ENCODE measurements at places on chromosomes 2 and 18.

DNA sequence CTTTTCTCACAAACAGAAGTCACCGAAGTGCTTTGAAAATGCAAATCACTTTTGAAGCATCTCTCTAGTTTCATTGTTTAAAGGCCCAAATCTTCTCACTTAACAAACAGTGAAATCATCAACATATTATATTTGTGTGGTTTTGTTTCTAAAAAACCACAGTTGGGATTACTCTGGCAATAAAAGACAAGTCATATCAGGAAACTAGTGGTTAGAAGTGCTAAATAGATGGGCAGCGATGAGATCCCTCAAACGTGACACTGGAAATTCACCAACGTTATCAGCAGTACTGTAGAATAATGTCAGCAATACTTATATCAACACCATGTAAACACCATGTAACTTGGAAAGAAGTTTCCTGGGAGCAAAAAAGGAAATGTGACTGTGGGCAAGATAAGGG lies 893.5 kb downstream of the SUCLG1 start:
- no peak for DNase-seq

- no peak for DNase-seq
Observed at GRCh38 chr2:174595116-174595809, 2.3 kb downstream of the WIPF1 start.

DNA sequence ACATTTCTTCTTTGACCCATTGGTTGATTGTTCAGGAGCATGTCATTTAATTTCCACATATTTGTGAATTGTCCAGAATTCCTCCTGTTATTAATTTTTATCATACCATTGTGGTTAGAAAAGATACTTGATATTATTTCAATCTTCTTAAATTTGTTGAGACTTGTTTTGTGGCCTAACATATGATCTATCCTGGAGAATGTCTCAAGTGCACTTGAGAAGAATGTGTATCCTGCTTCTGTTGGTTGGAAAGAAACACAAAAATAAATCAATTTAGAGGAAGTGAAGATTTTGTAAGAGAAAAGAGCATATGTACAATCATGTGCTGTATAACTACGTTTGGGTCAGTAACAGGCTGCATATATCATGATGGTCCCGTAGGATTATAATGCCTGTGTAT lies 118.6 kb upstream of the CDC42EP3 start:
- no peak for DNase-seq

DNA sequence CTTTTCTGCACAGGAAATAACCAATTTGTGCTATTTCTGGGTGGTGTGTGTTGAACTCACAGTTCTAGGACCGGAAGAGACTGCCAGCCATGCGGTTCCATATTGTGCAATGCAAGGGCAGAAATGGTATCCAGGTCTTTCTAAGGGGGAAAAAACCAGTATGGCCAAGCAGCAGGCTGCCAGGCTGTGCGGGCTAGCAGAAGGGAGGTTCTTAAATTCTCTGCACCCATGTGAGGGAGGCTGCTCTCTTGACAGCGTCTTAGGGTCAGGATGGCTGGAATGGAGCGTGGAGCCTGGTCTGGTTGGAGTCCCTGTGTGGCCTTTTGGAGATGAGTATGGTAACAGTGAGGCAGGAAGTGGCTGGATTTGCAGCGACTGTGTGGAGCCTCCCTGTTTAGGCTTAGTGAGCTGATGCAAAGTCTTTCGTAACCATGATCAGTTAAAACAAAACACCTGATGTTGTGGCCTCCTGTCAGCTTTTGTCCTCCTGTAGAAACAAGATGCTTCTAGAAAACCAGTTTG lies 52.6 kb downstream of the NCK2 start:
- no peak for DNase-seq

DNA sequence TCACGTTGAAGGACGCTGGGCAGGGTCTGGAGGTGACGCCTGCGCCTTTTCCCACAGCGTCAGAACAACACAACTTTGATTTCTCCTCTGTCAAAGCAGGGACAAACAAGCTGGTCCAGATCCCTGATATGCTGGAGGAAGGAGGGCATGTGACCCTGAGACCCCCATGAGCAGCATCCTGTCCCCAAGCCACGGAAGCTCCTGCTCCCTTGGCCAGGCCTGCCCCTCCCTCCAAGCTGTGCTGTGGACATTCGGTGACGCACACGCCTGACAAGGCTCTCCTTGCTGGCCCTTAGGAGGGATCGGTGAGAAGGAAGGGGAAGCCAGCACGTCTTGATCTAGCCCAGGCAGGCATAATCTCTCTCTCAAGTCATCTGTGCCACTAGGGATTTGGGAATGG lies 11.3 kb downstream of the MLPH start:
- DNase-seq: no peak

- DNase-seq: no peak
Observed at GRCh38 chr2:159635006-159635789, 18.9 kb upstream of the BAZ2B start.

- no peak for DNase-seq
Observed at GRCh38 chr2:37623971-37624900, 47.2 kb downstream of the CDC42EP3 start.

GRCh38 chr2:174963437-174964400 lies 41.5 kb downstream of the CHN1 start:
- DNase-seq: no peak

GRCh38 chr2:12649602-12650400 lies 66.9 kb upstream of the TRIB2 start:
- no peak for DNase-seq

DNA sequence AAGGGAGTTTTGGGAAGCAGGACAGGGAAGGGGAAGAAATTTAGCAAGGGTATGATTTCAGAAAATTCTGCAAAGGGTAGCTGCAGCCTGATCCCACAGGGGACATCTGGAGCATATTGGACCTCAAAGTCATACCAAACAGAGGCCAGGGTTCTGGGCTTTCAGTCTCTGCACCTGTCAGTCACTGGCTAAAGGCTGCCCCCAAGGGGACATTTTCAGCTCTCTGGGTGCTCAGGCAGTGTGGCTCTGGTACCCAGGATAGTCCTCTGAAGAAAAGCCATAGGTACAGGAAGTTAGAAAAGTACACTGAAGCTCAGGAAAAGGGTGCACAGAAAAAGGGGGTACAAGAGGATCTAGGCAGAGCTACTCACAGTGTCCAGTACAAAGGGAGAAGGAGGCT lies 149.2 kb downstream of the INSIG2 start:
- DNase-seq: no peak

GRCh38 chr2:70118798-70119454 lies 31.6 kb downstream of the PCBP1 start:
- no peak for DNase-seq

DNA sequence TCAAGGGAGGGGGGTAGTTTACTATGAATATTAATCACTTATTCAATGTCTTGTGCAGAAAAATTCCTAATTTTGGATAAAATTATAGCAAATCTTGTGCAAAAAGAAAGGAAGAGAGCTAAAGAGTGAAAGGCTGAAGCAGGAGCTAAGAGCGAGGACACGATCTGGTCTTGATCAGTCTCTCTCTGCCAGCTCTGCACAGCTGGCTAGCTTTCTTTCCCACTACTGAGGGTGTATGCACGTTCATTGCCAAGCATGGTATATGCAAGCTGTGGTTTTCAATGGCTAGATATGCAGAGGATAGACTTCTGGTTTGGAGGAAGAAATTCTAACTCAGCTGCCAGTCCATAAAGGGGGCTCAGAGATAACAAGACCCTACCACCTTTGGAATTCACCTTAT lies 297.3 kb downstream of the CYRIA start:
- DNase-seq: no peak

DNA sequence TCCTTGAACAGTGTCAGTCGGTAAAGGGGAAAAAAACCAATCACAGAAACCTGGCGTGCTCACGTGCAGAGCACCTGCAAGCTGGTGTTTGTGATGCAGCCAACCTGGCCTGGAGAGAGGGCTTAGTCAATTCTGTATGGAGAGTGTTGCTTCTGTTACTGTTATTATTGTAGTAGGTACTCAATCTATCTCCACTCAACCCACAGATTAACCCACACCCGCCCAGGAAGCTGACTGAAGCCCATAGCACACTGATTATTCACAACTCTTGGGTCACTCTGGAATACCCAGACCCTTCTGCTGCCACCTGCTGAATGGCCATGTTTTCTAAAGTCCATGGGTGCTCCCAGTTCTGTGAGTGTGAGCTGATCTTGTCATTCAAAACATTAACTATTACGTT lies 53.9 kb downstream of the TNFRSF11A start:
- DNase-seq: no peak

DNA sequence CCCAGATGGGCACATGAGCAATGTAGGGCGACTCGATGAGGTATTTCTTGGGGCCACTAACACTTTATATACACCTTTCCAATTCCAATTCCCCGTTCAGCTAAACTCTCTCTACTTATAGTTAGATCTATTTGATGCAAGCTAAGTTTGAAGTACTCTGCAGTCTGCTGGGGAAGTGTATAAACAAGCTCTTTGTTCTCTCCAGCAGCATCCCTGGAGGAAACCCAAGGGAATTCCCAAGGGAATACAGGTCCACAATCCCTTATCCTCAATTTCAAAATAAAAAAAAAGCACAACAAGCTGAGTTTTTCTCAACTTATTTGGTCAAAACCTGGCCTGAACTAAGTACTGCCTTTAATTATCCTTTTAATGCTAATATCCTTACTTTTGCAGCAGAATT lies 433.3 kb downstream of the NBAS start:
- no peak for DNase-seq

DNA sequence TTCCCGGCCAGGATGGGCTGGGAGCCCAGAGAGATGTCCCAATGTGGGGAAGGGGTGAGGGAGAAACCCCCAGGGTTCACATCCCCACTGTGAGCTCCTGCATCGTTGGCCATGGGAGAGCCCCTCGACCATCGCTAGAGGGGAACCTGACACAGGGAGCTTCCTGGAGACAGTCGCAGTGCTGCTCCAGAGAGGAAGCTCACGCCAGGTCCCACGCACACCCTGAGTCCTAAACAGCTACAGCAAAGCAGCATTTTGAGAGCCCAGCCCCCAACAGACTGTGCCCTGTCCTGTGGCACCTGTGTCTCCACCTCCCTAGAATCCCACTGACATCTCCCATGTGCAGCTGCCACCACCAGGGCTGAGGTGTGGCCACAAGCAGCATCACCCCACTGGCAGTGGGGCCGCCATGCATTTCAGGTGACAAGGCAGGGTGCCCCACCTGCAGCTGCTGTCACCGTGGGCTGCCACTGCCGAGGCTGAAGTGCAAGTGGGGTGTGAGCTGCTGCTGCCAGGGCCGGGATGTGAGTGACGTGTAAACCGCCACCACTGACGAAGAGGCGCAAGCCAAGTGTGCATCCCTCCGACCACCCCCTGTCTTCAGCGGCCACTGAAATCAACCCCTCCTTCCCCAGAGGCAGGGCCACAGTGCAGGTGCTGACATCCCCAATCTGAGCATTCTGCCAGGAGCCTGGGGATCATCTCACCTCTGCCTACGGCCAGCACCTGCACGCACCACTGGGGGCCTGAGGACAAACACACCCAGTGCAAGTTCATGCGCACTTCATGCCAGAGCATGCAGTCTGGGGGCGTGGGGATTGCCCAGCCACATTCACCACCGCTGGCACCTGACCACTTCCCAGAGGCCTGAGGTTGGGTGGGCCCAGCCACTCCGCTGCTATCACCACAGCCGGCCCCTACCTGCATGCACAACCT lies 467.7 kb upstream of the SALL3 start:
- DNase-seq: no peak

- no peak for DNase-seq
Observed at GRCh38 chr2:43462866-43463641, 132.8 kb downstream of the THADA start.

DNA sequence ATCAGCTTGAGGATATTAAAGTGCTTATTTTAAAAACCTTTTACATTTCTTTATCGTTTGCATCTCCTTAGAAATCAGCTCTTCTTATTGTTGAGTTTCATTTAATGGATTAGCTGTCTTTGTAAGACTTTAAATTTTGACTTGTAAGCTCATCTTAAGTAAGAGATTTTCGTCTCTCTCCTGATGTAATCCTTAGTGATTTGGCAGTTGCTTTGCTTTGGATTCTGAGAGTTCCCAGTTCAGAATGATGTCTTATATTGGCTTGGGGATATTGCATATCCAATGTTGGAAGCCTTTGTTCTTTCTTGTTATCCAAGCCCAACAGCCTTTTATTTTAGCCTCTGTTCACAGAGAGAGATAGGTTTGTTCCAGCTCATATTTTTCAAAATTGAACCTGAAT lies 212.1 kb downstream of the ARL6IP6 start:
- no peak for DNase-seq

DNA sequence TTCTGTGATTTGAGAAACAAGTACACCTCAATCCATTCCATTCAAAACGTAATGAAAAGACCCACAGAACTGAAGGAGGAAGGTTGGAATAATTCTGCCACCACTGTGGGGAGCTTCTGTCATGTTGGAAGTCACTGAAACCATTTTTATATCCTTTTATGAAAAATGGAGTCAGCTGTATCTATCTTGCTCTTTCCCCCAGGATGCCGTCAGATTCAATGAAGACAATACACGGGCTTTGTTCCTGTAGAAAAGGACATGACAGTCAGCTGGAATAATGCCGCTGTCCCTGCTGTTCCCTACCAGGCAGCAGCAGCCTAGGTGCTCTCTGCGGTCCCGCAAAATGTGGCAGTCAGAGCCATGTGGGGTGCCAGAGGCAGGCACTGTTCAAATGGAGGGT lies 52.5 kb upstream of the APCDD1 start:
- no peak for DNase-seq

DNA sequence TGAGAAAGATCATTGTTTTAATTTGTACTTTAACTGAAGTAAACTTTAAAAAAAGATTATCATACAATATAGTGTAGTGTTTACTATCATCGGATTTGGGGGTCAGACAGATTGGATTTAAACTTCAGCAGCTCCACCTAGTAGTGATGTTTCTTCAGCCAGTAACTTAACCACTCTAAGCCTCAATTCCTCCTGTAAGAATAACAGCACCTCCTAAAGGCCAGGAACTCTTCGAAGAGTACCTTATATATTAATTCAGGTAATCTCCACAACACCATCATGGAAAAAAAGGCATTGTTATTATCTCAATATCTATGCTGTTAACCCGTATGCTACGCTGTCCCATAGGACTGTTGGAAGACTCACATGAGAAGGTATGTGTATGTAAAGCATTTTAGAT lies 69.0 kb upstream of the DLGAP1 start:
- DNase-seq: no peak

GRCh38 chr2:66633631-66634030 lies 198.7 kb downstream of the MEIS1 start:
- no peak for DNase-seq

DNA sequence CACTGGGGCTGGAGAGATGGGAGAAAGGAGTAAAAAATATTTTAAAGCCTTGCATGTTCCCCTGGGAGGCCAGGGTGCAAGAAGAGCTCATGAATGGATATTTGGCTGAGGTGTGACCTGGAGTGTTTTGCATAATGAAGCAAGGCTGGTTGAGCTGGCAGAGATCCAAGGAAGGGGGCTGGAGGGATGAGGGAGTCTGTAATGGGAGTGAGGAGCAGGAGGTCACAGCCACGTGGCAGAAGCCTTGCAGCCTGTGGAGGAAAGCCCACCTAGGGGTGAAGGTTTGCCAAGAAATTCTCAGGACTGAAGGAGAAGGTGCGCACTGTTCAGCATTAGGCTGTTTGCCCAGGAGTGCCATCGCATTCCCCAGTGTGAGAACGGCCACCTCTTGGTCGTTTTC lies 40.3 kb upstream of the ATP8B1 start:
- no peak for DNase-seq

- DNase-seq: no peak
Observed at GRCh38 chr2:24179683-24180082, 4.8 kb downstream of the FAM228A start.

All from right hindlimb (tissue), 1 donor.